ENCODE measurements at places on chromosomes 5 and 9.

- no peak for DNase-seq
These were observed 119.5 kb downstream of the YTHDC2 start for GRCh38 chr5:113632996-113633395.

DNA sequence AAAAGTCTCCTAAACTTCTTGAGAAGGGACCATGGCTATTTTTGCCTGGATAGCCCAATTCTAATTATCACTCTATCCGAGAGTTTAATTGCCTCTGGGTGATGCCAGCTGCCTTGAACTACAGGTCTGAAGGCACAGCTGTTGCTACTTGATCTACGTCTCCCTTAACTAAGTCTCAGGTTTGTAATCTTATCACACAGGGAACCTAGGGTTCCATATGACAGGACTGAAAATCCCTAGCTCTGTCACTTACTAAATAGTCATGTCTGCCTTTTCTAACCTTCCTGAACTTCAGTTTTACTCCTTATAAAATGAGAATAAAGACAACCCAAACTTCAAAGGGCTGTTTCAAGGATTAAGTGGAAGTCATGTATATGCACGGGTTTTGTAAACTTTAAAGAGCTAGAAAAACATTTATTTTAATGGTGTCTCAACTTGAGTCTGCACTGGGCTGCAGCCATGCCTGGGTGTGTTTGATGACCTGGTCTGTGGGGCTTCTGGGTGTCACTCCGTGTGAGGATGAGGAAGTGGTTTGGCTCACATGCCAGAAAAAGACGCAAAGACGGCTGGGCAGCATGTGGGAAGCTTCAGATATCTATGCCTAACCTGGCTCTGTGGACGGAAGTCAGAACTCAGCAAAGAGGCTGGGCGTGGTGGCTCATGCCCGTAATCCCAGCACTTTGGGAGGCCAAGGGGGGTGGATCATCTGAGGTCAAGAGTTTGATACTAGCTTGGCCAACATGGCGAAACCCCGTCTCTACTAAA lies 129.3 kb upstream of the SLC44A1 start:
- no peak for DNase-seq

- DNase-seq: no peak
These were observed 59.4 kb downstream of the GIN1 start for GRCh38 chr5:103060424-103060954.

DNA sequence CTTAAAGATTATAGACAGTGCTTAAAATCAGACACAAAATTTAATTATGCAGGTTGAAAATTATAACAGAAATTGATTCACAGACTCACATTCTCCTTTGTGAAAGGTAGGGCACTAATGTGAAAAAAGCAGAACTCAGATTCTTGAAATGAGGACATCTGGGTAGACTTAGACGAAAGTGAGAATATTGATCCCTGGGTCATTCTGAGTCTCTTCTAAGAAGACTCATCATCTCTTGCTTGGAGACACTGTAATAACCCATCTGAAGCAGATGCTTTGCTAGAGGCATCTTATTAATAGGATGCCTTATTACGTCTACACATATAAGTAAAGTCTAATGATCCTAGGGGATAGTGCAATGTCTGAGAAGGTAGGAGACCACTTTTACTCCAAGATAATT lies 274.4 kb downstream of the HINT1 start:
- DNase-seq: no peak

DNA sequence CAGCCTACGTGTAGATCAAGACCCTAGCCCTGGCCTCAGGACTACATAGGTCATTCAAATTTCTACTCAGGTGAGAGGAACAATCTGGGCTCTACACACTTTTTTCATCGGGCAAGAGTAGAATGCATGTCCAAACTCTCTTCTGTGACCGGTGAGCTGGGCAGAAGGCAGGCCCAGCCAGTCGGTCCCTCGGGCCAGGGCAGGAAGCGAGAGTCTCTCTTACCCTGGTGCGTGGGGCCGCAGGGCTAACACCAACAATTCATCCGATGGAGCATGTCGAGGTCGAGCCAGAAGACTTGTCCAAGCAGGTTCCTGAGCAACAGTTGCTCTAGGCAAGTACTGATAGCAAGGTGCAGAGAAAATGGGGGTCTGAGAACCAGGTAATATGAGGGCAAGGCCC lies 88.5 kb downstream of the KLHL3 start:
- DNase-seq: no peak
